Stimulated activated CD8-positive, alpha-beta memory T cell treated with anti-CD3 and anti-CD28 coated beads, Interleukin-7, amount 100 ng/mL, for 48 hours (primary cell): ENCODE measurements at places on chromosomes 7 and 10.

DNA sequence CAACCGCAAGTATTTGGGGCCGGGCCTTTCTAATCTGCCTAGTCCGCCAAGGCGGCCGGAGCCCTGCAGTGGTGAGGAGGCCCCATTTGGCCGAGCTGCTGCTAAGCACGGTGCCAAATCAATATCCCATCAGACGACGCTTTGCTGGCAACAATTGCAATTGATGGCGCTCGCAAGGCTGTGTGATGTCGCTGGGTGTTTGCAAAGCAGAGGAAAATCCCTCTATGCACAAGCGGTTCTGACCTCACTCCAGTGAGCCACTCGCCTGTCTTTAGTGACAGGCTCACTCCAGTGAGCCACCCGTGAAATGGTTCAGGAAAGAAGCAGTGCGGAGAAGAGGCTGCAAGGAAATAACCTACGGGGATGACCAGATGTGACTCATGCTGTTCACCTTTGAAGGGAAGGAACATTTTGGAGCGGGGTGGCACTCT is 18.3 kb upstream of the PDE1C start:
- no peak for DNase-seq

DNA sequence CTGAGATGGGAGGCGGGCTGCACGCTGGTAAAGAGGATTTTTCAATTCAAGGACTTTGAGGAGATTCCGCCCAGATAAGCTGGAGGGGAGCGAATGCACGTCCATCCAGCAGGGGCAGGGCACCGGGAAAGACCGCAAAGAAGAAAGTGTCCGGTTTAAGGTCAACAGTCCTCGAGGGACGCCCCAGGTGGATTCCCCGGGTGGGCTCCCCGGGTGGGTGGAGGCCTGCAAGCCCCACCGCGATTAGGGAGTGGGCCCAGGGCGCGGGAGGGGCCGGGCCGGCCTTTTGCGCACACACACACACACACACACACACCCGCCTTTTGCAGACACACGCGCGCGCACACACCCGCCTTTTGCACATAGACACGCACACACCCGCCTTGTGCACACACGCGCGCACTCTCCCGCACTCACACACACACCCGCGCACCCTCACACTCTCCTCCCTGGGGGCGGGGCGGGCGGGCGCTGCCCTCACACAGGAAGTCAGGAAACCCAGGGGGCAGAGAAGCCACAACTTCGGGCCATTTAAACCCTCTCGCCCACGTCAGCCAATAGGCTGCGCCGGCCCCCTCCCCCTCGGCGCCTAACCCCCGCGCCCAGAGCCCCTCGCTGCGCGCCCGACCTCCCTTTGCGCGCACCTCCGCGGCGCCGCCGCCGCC is 615 bp downstream of the ARHGAP12 start:
- no peak for DNase-seq

DNA sequence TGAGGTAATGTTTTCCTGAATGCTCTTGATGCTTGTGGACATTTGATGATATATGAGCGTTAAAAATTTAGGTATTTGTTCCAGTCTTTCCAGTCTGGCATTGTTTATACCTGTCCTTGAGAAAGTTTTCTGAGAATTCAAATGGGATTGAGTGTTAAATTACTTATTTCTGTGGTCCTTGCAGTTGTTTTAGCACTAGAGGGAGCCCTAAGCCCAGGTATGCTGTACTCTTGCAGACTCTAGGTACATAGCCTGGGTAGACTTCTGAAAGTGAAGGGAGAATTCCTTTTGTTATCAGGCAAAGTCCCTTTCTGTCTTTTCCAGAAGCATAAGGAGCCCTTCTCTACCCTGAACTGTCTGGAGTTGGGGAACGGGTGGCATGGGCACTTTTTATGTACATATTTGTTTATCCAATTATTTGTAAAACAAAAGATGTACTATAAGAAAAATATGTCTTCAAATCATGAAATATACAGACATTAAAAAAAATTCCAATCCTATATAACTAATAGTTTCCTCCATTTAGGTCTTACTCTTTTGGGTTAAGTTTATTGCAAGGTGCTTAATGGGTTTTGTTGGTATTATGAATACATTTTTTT is 262.1 kb downstream of the ATRNL1 start:
- no peak for DNase-seq

- no peak for DNase-seq
These were observed 46.5 kb upstream of the PTN start for GRCh38 chr7:137390076-137390475.

- no peak for DNase-seq
These were observed 15.7 kb upstream of the TNKS2 start for GRCh38 chr10:91782539-91782938.

- DNase-seq: no peak
These were observed 37.8 kb downstream of the PTPRN2 start for GRCh38 chr7:158549616-158550393.

- no peak for DNase-seq
These were observed 3.3 kb downstream of the MAPK8 start for GRCh38 chr10:48309711-48310226.

GRCh38 chr7:99141334-99141733 is 2.6 kb downstream of the SMURF1 start:
- DNase-seq: no peak

DNA sequence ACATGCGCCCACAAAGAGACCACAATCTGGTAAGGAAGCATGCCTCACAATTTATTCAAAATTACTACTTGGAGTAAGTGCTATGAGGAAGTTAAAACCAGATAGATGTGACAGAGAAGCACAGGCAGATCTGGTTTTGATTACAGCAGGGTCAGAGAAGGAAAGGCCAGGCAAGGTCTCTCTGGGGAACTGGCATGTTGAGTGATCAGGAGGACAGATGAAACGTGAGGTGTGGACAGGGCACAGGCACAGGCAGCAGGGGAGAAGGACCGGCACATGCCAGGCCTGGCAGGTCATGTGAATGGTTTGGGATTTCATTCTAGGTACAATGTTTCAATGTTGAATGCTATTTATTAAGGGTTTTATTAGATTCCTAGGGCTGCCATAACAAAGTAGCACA is 51.6 kb downstream of the GPAM start:
- DNase-seq: no peak

GRCh38 chr7:67631476-67631875 is 634.8 kb downstream of the TYW1 start:
- DNase-seq: no peak

- no peak for DNase-seq
These were observed 10.8 kb downstream of the SERPINE1 start for GRCh38 chr7:101137651-101138212.

DNA sequence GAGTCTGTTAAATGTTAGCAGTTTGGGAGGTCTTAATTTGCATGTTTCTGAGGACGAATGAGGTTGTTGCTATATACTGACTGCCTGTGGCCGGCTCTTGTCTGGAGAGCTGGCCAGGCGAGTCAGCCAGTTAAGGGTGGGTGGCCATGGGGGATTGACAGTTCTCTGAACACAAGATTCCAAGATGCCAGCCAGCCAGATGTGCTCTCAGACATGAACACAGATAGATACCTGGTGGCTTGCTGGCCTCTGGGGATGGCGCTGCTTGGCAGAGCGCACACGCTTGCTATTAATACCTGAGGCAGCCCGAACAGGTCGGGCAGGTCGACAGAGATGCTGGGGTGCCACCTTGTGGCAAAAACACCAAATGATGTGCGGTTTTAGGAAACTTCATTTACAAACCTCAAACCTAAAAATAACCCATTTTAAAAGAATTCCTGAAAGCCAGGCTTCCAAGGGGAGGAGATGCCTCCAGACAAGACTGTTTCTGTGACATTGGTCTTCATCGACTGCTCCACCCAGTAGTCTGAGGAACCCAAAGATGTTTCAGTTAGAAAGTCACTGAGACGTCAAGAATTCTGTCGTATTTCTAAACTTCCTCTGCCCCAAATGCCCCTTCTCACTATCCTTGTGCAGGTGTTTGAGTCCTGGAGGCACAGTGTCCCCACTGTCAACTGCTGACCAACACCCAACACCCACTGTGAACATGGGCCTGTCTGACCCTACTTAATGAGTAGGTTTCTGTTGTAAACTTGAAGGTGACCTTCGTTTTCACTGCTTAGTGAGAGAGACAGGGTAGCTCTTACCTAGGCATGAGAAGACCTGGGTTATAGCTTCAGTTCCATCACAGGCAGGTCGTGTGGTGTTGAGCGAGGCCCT is 123.4 kb downstream of the NT5C2 start:
- peak; percentile 34 for DNase-seq

GRCh38 chr7:133091943-133092464 is 10.1 kb upstream of the CHCHD3 start:
- DNase-seq: no peak

GRCh38 chr10:104903433-104903832 is 262.3 kb downstream of the SORCS3 start:
- no peak for DNase-seq

- no peak for DNase-seq
These were observed 986 bp upstream of the PDGFA start for GRCh38 chr7:520503-521161.

- DNase-seq: no peak
These were observed 133.2 kb upstream of the MDFIC start for GRCh38 chr7:114788706-114789105.

GRCh38 chr7:158284617-158285382 is 302.8 kb downstream of the PTPRN2 start:
- DNase-seq: no peak

GRCh38 chr7:37825038-37825437 is 23.4 kb upstream of the NME8 start:
- peak; percentile 10 for DNase-seq

- peak; percentile 32 for DNase-seq
These were observed 61.2 kb upstream of the LRRN3 start for GRCh38 chr7:111029574-111030251.

DNA sequence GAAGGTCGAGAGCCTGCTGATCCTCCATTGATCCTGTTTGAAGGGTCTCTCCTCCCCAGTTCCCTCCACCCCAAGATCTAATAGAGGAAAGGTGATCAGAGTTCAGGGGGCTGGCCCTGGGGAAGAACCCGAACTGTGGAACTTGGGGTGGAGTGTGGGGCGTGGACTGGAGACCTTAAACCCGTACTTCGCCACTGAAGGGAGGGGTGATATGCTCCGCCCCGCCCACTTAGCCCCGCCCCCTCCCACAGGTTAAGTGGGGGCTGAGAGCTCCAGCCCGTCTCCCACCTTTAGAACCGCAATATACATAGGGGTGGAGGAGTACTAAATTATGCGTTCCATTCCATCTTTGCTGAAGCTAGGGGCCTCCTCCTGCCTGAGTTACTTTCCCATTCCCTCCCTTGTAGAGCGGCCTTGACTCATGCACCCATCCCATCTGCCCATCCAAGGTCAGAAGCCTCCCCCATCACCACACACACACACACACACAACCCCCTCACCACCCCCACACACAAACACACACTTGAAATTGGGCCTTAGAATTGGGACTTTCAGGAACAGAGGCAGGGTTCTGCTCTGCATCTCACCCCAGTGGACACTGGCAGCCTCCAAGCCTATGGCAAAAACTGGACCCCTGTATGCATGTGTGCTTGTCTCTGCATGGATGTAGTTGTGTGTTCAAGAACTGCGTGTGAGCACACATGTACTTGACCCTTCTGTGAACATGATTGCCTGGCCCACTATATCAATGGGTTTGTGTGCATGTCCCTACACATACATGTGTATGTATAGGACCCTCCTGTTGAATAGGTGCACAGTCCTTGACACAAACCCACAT is 991 bp downstream of the SEMA4G start:
- no peak for DNase-seq

GRCh38 chr10:28410420-28411135 is 107.7 kb upstream of the MPP7 start:
- DNase-seq: no peak

DNA sequence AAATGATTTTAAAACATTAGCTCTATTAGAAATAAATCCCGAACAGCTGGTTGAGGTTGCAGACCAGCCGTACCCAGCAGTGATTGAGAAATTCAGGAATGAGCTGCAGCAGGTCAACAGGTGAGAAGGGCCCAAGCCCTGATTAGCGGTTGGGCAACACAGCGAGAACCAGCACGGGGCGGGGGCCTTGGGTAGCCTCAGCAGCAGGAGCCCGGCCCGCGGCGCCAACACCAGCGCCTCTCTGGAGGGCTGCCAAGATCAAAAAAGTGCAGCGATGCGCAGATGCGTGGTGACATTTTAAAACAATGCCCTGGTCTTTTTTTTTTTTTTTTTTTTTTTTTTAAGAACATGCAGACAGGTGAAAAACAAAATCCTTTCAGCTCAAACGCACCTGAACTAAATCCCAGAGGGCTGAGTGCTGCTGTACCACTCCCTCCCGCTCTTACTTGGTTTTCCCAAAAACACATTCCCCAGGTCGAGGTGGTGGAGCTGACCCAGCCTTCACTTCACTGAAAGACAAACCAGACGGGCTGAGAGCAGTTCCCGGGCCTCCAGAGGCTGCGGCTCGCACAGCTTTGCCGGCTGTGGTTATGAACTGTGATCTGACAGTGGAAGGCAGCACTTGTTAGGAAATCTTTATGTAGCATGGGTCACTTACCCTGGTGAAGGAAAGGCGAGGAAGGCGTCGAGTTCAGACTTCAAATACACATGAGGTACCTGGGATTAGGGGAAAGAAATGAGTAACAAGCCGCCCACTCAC is 579.4 kb downstream of the SDK1 start:
- DNase-seq: no peak

DNA sequence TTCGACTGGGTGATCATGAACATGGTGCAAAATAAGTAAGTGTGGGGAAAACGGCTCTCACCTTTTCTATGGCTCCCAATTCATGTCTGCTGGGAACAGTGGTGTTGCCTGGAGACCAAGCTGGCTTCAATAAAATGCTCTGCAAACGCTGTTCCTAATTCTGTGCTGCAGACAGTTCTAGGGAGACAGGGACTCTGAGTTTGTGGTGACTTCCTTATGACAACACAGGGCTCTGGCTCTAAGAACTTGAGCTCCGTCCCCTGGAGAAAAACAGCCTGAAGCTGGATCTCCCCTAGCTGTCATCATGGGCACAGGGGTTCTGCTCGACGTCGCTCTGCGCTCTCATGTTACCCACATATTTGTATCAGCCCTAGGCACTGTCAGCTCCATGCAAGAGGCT is 61.0 kb upstream of the INSYN2A start:
- DNase-seq: no peak

GRCh38 chr7:66007232-66007631 is 25.2 kb upstream of the GUSB start:
- no peak for DNase-seq

GRCh38 chr10:126500866-126501265 is 112.6 kb upstream of the ADAM12 start:
- no peak for DNase-seq

GRCh38 chr10:125343118-125343925 is 183.0 kb upstream of the CTBP2 start:
- no peak for DNase-seq

DNA sequence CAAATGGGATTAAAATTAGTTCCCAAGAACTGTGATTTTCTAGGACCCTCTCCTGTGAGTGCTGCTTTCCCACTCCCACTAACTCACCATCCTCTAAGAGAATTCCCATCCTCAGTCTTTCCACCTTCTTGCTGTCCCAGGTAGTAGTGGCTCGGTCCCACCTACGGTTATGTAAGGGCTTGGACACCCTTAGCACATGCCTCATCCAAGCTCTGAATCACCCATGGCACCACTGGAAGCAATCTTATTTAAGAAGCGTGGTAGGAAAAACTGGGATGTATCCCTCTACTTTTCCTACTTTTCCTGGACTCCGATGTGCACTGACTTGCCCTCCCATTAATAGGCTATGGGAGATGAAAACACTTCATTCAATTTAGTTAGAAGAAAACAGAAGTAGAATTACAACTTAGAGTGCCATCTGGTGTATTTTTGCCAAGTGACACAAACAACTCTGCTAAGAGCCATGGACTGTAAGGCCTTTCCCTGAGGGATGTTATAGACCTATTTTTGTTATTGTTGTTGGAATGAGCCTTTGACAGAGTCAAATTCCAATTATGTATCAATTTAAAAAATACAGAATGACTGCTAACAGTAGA is 13.7 kb upstream of the ANKRD22 start:
- DNase-seq: no peak

- no peak for DNase-seq
These were observed 161.1 kb downstream of the GRM8 start for GRCh38 chr7:127091620-127092019.
